ENCODE measurements at places on chromosomes 7 and 10. TPM values are rescaled to one million over a fixed set of nuclear protein-coding genes. Genes with fewer than 3 reads are reported as not detected.

Gene GRID2IP
- 0.14 TPM for total RNA-seq

Gene CALHM3
- not detected for total RNA-seq

Gene TYW1B
- total RNA-seq, result 4.2 TPM

Gene SUN3
- not detected for total RNA-seq

Gene PIP
- total RNA-seq, result not detected

Gene NXPH1
- total RNA-seq, result not detected

Gene TMUB1
- 85.7 TPM for total RNA-seq

DNA sequence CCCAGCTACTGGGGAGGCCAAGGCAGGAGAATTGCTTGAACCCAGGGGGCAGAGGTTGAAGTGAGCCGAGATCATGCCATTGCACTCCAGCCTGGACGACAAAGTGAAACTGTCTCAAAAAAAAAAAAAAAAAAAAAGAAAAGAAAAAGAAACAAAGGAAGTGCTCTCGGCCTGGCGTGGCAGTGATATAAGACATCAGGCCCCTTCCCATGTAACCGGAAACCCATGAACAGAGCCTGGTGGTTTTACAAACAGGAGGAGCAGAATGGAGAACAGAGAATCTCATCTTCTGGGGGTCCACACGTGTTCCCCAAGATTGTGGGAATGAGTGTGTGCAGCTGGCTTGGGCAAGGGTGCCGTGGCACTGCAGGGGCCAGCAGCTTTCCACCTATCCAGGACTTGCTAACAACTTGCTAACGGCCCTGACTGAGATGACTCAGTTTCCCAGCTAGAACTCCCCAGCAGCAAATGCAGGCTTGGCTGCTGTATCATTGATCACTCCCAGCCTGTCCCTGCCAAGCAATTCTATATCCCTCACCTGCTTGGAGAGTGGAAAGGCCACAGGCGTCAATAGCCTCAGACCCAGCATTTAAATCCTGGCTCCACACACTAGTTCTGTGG, 103.0 kb downstream of the COL26A1 start:
- peaks cover 10% of the 10 kb centered on the region for H3K4me1 ChIP-seq
- peaks cover 2% of the 10 kb centered on the region for H3K27me3 ChIP-seq
- no peak overlapping the region for H3K4me3 ChIP-seq
- DNase-seq, result no peak

DNA sequence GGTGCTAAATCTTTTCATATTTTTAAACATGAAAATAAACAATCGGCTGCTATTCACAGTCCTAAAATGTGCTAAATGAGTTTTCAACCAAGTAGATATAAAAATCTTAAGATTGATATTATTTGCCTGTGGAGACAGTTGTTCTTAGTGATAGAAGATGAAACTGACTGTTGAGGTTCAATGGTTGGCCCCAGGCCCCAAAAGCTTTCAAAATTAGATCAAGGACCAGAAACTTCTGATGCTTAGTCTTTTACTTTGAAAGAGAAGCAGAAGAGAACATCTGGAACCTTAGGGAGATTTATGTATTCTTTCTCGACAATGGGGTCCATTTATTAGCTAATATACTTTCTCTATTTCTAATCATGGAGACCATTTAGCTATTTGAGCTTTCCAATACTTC, 155.8 kb downstream of the REEP3 start:
- no peak for DNase-seq
- H3K27me3 ChIP-seq, result peaks cover 5% of the 10 kb centered on the region
- H3K4me1 ChIP-seq, result peaks cover 13% of the 10 kb centered on the region
- H3K27ac ChIP-seq, result no peak overlapping the region
- no peak overlapping the region for H3K4me3 ChIP-seq

- no peak overlapping the region for H3K4me3 ChIP-seq
- H3K27ac ChIP-seq, result no peak overlapping the region
- no peaks in the 10 kb centered on the region for H3K36me3 ChIP-seq
- H3K27me3 ChIP-seq, result peaks cover 24% of the 10 kb centered on the region
- H3K4me1 ChIP-seq, result peaks cover 6% of the 10 kb centered on the region
These were observed 5.0 kb upstream of the TBXAS1 start for GRCh38 chr7:139823959-139824521.

GRCh38 chr10:32139223-32140073, 83.2 kb upstream of the KIF5B start:
- peaks cover 7% of the 10 kb centered on the region for H3K4me1 ChIP-seq
- H3K4me3 ChIP-seq, result no peak overlapping the region
- no peak overlapping the region for H3K27ac ChIP-seq
- H3K27me3 ChIP-seq, result peaks cover 3% of the 10 kb centered on the region
- no peaks in the 10 kb centered on the region for H3K36me3 ChIP-seq

DNA sequence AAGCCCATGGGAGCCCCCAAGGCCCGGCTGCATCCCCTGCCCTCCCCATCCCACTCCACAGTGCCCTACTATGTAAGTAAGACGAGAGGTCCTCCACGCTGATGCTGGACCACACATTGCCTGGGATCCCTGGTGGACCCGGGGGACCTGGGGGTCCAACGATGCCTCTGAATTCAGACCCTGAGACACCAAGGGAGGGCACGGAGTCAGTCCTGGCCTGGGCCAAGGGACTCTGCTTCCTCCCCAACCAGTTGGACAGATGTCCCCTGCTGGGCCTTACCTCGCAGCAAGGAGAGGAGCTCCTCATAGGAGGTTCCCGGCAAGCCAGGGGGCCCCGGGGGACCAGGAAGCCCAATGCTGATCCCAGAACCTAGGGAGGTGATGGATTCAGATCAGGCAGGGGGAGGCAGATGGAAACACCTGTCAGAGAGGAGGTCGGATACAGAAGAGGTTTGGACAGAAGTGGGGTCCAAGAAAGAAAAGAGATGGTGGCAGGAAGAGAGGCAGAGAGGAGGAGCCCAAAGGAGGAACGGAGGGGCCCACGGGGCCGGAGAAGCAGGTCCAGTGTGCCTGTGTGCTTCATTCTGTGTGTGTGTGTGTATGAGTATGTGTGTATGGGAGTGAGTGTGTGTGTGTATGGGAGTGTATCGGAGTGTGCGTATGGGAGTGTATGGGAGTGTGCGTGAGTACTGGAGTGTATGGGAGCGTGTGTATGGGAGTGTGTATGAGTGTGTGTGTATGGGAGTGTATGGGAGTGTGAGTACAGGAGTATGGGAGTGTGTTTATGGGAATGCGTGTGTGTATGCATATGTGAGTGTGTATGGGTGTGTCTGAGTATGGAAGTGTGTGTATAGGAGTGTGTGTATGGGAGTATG, 50.2 kb downstream of the COL17A1 start:
- no peak overlapping the region for H3K4me3 ChIP-seq
- H3K4me1 ChIP-seq, result no peaks in the 10 kb centered on the region
- no peak for DNase-seq
- H3K36me3 ChIP-seq, result peaks cover 2% of the 10 kb centered on the region

GRCh38 chr7:1520539-1521234, 9.8 kb upstream of the MAFK start:
- no peak overlapping the region for H3K4me3 ChIP-seq
- H3K36me3 ChIP-seq, result no peaks in the 10 kb centered on the region
- H3K27ac ChIP-seq, result no peak overlapping the region
- no peak for DNase-seq
- H3K4me1 ChIP-seq, result no peaks in the 10 kb centered on the region

GRCh38 chr10:111186358-111186757, 109.5 kb downstream of the ADRA2A start:
- H3K27me3 ChIP-seq, result peaks cover 24% of the 10 kb centered on the region
- no peaks in the 10 kb centered on the region for H3K4me1 ChIP-seq
- no peak overlapping the region for H3K4me3 ChIP-seq
- no peak overlapping the region for H3K27ac ChIP-seq
- no peak for DNase-seq

- no peaks in the 10 kb centered on the region for H3K36me3 ChIP-seq
- no peak for DNase-seq
- no peak overlapping the region for H3K27ac ChIP-seq
These were observed 28.1 kb downstream of the ENO4 start for GRCh38 chr10:116877391-116877790.

DNA sequence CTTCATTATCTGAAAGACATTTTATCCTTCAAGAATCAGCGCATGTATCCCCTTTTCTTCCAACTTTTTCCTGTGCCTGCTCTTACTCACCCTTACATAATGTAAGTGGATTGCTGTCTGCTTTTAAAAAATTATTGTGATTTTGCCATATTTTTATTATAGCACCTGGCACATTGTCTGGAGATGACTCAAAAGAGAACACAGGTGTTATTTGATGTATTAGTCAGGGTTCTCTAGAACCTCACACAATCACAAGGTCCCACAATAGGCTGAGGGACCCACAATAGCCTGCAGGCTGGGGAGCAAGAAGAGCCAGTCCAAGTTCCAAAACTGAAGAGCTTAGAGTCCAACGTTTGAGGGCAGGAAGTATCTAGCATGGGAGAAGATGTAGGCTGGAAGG, 390.0 kb downstream of the EXOC4 start:
- no peaks in the 10 kb centered on the region for H3K4me1 ChIP-seq
- no peak for DNase-seq
- no peak overlapping the region for H3K4me3 ChIP-seq
- H3K27me3 ChIP-seq, result no peaks in the 10 kb centered on the region
- H3K36me3 ChIP-seq, result no peaks in the 10 kb centered on the region
- H3K27ac ChIP-seq, result no peak overlapping the region

DNA sequence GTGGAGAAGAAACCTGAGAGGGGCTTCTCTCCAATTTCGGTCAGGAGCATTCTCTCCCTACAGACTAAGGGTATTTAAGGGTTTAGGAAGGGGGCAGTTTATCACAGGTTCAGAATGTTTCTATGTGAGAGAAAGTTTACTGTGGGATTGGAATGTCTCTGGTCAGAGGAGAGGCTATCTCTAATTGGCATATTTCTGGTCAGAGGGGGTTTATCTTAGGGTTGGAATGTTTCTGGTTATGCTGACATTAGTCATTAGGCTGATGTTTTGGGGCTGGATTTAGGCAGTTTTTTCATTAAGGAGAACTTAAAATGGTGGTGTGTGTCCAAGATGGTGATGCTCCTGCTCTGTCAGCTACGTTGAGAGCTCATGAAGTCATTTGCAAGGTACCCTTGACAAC, 758.0 kb downstream of the TYW1 start:
- H3K4me1 ChIP-seq, result no peaks in the 10 kb centered on the region
- no peak for DNase-seq
- H3K36me3 ChIP-seq, result no peaks in the 10 kb centered on the region
- H3K27ac ChIP-seq, result no peak overlapping the region

DNA sequence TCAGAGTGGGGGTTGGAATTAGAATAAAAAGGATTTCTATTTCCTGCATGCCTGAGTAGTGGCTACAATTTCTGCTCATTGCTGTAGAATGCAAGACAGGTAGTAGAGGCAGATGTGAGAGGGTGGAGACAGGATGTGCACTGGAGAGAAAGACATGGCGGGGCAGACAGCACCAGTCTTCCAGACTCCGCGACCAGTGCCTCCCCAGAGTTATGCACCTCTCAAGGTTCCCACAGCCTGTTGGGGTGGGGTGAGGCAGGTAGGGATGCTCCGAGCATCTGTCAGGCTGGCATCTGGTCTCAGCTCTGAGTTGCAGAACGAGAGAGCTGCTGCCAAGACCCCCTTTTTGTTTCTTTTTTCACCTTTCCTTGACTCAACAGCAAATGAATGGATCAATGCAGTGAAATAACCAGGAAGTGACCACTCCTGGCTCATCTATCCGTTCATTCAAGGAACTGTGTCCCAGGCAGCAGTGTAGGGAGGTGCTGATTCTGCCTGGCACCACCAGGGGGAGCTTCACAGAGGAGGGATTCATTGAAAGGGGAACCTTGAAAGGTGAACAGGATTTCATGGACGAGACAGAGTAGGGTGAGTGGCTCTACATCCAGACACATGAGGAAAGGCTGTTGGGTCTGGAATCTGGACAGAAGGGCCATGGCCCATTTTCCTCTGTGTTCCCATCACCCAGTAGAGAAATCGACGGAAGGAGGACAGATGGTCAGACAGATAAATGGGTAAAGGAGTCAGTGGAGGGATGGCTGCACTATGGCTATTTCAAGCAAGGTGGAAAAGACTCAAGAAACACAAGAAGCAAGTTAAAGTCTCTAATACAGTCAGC, 17.2 kb upstream of the SLC18A3 start:
- H3K4me3 ChIP-seq, result no peak overlapping the region
- peak; percentile 70 for DNase-seq
- no peaks in the 10 kb centered on the region for H3K36me3 ChIP-seq
- H3K27ac ChIP-seq, result no peak overlapping the region
- no peaks in the 10 kb centered on the region for H3K4me1 ChIP-seq

GRCh38 chr10:70837660-70838059, 21.9 kb downstream of the SGPL1 start:
- no peak overlapping the region for H3K4me3 ChIP-seq
- DNase-seq, result no peak
- H3K27ac ChIP-seq, result no peak overlapping the region
- peaks cover 46% of the 10 kb centered on the region for H3K4me1 ChIP-seq
- H3K36me3 ChIP-seq, result peaks cover 37% of the 10 kb centered on the region

DNA sequence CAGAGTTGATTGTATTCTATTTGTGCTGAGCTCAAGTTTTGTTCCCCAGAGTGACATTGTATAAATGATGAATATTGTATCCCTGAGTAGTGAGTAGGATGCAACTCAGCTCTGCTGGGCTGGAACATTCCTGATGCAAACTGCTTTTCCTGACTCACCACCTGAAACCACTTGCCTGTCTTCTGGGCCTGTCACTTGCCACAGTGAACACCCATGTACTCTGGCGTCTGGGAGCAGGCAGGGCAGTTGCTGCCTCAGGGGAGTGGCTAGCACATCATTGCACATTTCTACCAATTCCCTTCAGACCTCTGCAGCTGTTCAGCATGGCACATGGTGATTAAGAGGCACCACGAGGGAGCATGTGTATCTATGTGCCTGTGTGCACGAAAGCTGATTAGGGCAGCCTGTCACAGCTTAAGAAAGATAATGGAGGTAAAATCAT, 157.3 kb downstream of the SND1 start:
- H3K27ac ChIP-seq, result no peak overlapping the region
- H3K36me3 ChIP-seq, result peaks cover 24% of the 10 kb centered on the region
- H3K4me1 ChIP-seq, result peaks cover 14% of the 10 kb centered on the region

- H3K4me3 ChIP-seq, result no peak overlapping the region
- no peaks in the 10 kb centered on the region for H3K4me1 ChIP-seq
- no peak for DNase-seq
These were observed 58.9 kb downstream of the COL17A1 start for GRCh38 chr10:104026762-104027161.

DNA sequence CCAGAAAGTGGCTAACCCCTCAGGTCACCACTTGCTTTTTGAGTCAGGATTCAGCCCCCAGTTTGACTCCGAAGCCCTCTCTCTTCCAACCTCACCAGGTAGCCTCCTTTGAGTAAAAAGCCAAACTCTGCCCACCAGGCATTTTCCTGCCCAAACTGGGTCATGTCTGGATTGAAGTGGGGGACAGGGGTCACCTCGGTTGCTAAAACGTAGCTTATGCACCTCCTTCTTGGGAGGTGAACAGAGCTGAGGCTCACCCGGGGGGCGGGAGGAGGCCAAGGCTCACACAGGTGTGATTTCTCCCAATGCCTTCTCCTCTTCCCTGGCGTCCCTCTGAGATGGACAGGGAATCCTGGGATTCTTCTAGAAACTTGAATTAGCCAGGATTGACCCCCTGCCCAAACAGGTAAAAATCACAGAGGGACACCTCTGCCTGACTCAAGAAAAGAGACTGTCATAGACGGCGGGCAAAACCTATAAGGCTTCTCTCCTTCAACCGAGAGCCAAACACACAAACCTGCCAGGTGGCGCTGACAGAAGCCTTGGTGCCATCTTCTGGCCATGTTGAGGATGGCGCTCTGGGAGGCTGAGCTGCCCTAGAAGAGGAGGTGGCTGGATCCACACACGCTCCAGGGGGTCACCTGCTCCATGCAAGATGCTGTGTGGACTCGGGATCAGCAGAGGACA, 51.6 kb downstream of the PRLHR start:
- H3K36me3 ChIP-seq, result no peaks in the 10 kb centered on the region
- H3K4me1 ChIP-seq, result no peaks in the 10 kb centered on the region
- DNase-seq, result peak; percentile 67
- no peak overlapping the region for H3K4me3 ChIP-seq

Data from activated CD8-positive, alpha-beta memory T cell treated with anti-CD3 and anti-CD28 coated beads, Interleukin-2, amount 10 ng/mL, durations not matched to agents 7 days and 5 days (primary cell).